ENCODE measurements at places on chromosomes 5 and 9. TPM values are rescaled to one million over a fixed set of nuclear protein-coding genes. Genes with fewer than 3 reads are reported as not detected.

FAM200C gene
- 6.5 TPM for total RNA-seq

FAM151B gene
- total RNA-seq: 2.7 TPM

DNM1 gene
- total RNA-seq: 38.0 TPM

CWC27 gene
- 33.9 TPM for total RNA-seq

REEP2 gene
- 20.0 TPM for total RNA-seq

SLC36A3 gene
- total RNA-seq: not detected

SCGB3A2 gene
- not detected for total RNA-seq

ORM2 gene
- total RNA-seq: 3.2 TPM

WDR38 gene
- total RNA-seq: not detected

GRCh38 chr9:77374266-77374665 lies 196.9 kb downstream of the VPS13A start:
- no peak for DNase-seq

DNA sequence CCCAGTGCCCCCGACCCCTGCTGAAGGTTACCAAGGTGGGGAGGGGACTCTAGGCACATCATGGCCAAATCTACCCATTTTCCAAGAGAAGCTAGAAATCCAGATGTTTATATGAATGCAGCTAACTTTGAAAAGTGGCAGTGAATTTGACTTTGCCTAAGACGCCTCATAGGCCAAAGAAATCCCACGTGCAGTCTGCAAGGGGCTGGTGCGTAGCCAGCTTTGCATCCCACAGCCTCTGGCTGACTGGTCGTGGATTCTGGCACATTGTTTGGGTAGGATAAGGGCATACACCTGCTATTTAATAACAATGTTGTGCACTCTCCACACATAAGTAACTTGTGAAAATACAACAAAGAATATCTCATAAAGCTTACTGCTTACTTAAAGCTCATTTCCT lies 3.5 kb upstream of the GADD45G start:
- no peak for DNase-seq

DNA sequence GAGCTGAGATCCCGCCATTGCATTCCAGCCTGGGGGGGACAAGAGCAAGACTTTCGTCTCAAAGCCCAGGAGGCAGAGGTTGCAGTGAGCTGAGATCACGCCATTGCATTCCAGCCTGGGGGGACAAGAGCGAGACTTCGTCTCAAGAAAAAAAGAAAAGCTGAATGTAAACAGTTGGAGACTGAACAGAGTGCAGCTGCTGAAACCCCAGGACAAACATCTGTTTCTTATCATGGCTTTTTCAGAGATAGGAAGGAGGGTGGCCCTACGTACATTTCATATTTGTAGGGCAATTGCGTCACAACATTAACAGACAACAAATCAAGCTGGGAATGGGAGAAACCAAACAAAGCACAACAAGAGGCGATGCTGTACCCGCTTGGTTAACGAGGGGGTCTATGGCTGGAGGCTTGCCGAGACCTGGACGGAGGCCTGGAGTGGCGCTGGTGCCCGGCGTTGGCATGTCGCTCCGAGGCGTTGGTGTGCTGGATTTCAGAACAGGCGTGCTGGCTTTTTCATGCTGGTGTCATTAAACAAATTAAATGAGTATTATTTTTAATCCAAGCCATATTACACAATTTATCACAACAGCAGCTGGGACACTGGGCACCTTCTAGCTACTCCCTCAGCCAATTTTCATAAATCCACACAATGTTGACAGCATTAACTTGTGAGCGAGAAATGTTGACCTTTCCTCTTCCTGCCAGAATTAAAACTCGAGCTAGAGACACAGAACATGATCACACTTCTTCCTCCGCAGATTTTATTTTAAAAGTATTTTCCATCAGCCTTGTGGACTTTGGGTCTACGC lies 76.1 kb downstream of the TLE1 start:
- no peak for DNase-seq

DNA sequence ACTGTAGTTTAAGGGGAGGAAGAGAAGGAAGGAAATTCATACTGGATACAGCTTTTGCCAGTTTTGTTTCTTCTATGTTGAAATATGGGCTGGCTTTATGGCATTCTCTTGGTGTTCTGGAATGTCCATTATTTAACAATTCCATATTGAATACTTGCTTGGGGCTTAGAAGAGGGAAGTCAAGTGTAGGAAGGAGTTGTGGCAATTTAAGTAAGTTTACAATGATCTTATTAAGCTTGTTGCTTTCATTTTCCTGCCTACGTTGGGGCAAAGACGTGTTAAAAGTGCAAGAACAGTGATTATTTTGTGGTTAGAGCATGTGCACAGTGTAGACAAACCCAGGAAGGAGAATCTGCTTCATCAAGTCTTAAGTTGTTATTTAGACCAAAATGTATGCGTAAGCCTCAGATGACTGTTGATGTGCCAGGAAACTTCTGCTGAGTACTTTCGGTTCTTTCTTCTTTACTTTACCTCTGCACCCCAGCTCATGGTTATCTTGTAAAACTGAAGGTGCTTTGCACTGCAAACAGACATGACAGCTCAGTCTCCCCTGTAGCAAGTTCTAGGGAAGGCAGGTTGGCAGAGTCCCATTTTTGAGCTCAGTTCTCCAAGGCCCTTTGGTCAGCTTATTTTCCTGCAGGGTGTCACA lies 75.8 kb downstream of the F2RL2 start:
- DNase-seq: no peak

DNA sequence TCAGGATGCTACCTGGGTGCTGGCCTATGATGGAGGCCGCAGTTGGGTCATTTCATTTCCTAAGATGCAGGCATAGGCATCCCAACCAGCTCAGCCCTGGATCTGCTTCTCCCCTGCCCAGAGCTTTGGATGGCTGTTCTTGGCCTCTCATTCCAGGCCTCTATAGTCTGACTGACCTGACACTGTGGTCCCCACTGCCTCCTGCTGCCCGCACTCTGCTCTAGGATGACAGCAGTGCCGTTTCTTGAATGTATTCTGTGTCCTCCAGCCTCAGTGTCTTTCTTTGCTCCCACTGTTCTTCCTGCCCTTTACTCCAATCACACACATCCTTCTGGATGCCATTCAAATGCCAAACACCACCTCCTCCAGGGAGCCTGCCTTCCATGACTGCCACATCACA lies 235.7 kb downstream of the HSPA4 start:
- DNase-seq: peak; percentile 34

DNA sequence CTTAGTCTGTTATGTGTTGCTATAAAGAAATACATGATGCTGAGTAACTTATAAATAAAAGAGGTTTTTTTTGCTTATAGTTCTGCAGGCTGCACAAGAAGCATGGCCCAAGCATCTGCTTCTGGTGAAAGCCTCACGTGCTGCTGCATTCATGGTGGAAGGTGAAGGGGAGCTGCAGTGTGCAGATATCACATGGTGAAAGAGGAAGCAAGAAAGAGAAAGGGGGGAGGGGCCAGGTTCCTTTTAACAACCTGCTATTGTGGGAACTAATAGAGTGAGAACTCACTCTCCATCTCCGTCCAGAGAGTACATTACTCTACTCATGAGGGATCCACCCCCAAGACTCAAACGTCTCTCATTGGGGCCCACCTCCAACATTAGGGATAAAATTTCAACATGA lies 12.5 kb upstream of the PARP8 start:
- DNase-seq: no peak

DNA sequence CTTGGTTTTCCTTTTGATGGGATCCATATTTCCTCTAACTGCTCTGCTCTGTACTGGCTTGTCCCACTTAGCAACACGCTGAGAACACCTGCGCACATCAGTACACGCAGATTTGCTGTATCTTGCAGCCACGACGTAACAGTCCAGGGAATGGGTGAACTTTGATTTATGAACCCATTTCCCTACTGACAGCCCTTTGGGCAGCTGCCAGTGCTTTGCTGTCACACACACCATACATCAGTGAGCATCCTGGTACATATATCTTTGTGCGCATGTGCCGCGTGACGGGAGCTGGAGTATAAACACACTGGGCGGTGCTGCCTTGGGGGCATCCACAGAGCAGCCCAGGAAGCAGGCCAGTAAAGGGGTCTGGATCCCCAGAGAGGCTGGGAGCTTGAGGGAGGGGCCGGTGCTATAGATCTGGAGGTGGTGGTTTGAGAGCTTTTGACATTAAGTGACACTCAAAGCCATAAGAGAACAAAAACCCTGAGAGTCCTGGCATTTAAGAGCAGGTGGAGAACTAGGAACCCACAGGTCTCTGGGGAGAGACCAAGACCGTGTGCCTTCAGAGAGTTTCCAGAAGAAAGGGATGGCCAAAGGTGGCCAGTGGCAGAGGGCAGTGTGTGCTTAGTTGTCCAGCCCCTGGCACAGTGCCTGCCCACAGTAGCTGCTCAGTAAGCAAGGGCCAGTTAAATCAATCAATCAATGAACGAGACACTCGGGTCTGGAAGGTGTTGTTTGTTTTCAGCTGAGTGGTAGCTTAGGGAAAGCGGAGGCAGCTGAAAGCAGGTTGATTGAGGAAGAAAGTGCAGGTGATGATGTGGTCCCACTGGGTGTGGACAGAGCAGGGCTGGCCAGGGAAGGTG lies 53.7 kb downstream of the LMX1B start:
- no peak for DNase-seq

DNA sequence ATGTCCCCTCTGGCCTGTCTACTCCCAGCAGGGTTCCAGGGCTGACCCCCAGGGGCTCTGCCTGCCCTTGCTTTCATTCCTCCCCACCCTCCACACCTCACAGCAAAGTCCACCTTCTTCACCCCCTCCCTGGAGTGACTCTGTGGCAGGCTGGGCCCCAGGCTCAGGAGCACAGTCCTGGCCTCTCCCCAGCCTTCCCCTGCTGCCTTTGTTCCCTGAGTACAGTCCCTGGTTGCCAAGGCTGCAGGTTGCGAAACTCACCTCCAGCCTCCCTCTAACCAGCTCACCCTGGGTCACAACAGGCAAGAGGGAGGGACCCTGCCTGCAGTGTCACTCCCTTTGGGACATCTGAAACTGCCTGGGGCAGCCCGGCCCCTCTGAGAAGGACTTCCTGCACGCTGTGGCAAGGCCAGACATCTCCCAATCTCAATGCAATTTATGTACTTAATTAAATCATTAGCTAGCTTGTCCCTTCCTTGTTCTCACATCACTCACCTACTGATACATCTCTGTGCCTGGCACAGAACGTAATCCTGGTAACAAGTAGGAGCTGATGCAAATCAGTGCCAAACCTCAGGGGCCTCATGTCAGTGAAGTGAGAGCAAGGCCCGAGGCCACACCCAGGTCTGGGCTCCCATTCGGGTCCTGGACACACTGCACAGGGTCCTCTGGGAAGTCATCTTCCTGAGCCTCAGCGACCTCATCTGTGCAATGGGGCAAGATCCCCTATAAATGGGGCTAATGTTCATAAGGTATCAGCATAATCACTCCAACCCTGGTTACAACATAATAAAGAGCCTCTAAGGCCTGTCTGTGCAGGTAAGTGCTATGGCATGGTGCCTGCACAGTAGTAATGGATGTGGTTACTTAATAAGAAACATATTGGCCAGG lies 27.3 kb upstream of the TRIM14 start:
- no peak for DNase-seq

DNA sequence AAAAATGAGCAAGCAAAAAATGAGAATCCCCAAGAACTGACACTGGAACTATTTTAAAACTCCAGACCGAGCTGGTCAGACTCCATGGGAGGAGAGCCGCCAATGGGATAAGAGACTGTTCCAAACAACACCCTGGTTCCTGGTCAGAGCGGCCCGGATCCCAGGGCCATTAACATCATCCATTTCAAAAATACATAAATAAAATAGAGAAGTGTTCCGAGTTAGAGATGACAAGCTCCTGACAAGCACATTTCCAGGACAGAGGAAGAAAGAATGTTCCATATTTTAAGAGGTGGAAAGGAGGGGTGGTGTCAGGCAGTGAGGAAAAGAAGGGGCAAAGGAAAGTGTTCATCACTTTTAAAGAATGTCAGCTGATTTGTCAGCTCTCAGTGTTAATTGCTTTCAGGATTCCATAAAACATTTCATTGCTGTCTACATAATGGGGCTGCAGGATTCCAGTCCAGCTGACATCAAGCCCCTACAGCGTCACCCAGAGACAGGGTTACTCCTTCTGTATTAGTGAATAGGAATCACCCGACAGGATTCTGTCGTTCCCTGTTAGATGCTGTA lies 202.5 kb upstream of the TRIM32 start:
- DNase-seq: no peak

- no peak for DNase-seq
Measured at GRCh38 chr9:91572811-91573210, 149.2 kb upstream of the NFIL3 start.

DNA sequence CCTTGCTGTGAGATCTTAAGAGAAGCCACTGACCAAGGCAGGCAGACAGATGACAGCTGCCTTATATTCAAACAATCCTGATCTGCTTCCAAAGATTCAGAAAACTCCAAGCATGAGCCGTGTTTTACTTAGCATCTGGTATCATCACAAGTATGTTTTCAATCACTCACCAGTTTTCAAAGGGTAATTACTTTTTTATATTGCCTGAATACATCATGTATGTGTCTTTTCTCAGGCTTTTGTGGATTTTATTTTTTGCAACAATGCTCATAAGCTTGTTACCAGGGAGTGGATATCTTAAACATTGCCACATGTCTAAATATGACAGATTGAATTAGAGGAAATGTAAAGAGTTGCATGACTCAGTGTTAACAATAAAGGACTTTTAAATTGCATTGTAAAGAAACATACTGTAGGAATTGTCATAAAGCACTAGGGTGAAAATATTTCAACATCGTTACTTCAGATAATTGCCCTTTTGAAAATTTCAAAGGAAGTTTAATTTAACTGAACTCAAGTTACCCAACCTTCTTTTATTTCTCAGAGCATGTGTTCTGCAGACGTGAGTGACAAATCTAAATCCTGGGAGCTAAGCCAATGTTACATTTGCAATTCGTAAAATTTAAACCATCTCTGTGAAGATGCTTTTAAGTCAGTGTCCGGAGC lies 326.1 kb downstream of the PLK2 start:
- DNase-seq: no peak

DNA sequence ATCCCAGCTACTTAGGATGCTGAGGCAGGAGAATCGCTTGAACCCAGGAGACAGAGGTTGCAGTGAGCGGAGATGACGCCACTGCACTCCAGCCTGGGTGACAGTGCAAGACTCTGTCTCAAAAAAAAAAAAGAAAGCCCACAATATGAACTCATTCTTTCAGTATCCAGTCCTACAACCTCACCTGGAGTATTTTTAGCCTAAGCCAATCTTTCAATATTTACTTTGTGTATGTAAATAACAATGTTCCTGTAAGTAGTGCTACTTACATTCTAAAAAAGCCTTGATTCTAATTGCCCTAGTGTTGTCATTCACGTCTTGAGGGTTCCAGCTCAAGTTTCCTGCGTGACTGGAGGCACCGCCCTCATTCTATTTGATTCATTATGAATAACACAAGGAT lies 62.0 kb downstream of the BHMT start:
- no peak for DNase-seq
